ENCODE measurements at places on chromosomes 6 and 20.

DNA sequence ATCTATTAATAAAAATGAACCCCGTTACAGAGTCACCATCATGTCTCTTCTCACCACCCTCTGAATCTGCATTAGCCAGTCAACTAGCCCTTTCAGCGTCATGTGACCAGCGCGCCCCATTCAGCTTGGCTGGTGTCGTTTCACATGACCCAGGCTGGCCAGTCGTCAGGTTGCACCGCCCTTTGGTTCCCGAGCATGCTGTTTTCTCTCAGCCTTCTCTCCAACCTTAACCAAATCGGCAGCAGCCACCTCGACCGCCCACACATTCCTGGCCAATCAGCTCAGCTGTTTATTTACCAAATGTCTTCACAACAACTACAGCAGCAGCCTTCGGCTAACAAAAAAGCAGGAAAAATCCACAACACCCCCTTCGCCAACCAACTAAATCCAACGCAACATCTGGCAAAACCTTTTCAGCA, 5.6 kb downstream of the SRSF3 start:
- DNase-seq: no peak

GRCh38 chr20:4369798-4370124, 351.9 kb upstream of the PRND start:
- DNase-seq: no peak

- DNase-seq: no peak
These were observed 418.3 kb upstream of the POU3F2 start for GRCh38 chr6:98416027-98416426.

DNA sequence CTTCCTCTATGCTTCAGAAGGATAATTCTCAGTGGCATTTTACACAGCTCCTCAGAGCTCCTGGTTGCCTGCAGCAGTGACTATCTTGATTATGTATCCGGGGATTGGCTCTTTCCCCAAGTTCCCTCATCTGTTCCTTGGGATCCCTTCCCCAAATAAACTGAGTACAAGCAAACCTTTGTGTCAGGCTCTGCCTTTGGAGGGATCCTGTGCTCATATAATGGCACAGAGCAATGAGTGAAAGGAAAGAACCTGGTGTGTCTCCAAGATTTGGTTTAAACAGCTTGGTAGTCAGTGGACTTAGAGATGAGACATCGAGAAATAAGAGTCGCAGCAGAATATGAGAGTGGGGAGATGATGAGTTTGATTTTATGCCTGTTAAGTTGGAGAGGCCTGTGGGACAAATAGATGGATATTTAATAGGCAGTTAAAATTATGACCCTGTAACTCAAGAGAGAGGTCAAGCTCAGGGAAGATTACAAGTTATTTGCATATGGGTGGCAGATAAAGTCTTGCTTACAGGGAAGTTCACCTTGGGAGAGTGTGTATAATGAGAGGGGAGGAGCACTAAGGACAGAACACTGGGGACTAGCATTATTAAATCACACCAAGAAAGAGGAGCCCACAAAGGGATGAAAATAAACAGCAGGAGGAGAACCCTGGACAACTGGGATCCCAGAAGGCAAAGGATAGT, 44.1 kb upstream of the GCLC start:
- DNase-seq: no peak

DNA sequence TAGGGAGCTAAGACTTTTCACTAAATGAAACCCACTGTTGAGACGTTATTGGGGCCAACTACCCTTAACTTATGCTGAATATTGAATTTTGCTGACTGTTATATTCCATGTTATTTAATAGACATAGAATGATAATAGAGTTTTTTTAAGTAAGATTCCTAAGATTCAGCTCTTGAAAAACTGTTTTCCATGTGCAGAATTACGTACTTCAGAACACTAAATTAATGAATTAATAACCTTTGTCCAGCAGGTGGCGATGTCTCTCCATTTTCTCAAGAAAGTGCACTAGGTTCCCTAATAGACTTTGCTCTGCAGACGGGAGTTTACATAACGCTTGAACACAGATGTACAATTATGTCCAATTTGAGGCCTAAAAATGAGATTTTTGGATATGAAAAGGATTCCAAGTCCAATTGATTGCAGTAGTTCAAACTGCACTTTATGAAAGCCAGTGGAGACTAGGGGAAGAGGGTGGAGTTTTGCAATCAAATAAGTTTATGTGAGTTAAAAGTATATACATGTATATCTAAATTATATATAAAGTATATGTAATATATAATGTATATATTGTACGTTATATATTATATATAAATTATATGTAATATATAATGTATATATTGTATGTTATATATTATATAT, 282.1 kb downstream of the UST start:
- no peak for DNase-seq

GRCh38 chr20:49278818-49279676, 1.2 kb upstream of the ZNFX1 start:
- no peak for DNase-seq

- DNase-seq: no peak
These were observed 109.5 kb upstream of the NFATC2 start for GRCh38 chr20:51651921-51652549.

GRCh38 chr6:74573613-74574012, 632.2 kb downstream of the COL12A1 start:
- DNase-seq: no peak

GRCh38 chr20:62840244-62841197, 21.1 kb downstream of the TCFL5 start:
- no peak for DNase-seq

DNA sequence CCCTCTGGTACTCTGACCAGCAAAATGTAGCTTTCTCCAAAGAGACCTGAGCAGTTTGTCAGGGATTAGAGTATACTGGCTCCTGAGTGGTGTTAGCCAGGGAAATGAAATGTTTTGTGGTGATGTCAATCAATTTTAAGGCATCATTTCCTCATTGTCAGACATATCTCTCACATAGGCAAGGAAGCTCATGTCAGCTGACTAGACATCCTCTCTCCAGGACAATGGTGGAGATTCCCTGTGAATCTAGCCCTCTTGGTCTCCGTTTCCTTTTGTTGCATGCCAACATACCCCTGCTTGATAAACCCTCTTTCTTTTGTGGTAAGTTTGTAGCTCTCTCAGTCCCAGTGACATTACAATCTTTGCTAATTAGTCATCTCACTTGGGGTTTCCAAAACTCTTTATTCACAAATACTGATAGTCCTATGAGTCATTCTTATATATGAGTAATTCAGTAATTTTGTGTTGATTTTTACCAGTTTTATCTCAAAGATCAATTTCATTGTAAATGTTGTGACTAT, 135.6 kb upstream of the PTPRK start:
- DNase-seq: no peak

- no peak for DNase-seq
These were observed 43.5 kb downstream of the ANKRD60 start for GRCh38 chr20:58184984-58185383.
